ENCODE measurements at places on chromosomes 11 and 22.
A peak's percentile ranks its signal among the peaks of the same experiment; 100 is the strongest.

GRCh38 chr11:111554532-111554931 is 14.0 kb downstream of the LAYN start:
- no peak for DNase-seq

DNA sequence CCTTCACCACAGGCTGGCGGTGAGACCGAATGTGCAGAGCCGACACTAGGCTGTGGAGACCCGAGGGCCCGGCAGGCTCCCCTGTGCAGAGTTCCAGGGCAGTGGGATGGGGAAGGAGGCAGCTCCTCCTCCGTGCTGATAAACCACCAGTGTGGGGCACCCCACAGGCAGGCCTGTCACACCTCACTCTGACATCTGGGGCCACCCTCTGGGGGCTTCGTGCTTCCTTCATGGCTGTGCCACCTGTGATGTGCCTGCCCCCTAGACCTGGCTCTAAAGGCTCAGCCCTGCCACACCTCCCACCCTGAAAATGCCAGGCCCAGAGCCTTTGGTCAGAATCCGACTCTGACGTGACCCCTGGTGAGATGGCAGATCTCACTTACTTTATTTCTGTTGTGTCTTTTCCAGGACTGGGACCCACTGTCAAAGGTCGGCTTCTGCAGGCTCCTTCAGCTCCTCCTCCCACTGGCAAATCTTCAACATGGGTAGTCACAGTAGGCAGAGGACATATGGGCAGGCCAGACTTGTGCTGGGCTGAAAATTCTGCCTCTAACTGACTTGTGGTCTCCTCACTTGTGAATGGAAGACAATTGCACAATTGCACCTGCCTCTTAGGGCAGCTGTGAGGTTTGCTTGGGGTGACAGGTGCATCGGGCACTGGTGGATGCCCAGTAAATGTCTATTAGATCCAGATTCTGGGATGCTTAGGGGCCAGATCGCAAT is 46.2 kb upstream of the TSKU start:
- no peak for DNase-seq

- peak; percentile 46 for DNase-seq
These were observed 77.7 kb downstream of the ME3 start for GRCh38 chr11:86594746-86595145.

DNA sequence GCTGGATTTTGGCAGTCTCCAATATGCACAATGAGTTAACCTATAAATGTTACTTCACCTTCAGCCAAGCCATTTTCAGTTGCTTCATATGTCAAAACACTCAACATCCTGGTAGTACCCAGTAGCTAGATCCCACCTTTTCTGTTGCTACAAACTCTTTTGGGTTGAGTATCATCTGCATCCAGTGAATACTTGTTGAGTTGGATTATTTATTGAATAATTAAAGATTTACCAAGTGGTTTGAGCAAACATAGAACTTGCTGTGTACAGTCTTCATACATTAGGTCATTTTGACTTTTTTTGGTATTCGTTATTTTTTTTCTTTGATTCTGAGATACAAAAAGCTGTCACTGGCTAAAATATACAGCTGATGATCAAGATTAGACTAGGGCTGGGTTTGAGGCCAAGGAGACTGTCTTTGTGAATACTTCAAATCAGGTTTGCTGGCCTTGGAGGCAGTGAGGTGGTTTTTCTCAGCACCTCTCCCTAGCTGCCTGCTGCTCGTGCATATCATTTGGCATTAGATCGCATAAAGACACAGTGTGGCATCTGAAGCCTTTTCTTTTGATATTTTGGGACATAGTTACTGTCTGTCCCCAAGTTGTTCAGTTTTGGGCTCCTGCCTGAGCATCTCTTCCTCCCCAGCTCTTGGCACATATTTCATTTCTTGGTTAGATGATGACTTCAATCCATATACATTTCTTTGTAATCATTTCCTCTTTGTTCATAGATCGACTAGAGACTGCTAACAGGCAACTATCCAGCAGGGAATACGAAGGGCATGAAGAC is 62.8 kb downstream of the AMOTL1 start:
- DNase-seq, result peak; percentile 8

DNA sequence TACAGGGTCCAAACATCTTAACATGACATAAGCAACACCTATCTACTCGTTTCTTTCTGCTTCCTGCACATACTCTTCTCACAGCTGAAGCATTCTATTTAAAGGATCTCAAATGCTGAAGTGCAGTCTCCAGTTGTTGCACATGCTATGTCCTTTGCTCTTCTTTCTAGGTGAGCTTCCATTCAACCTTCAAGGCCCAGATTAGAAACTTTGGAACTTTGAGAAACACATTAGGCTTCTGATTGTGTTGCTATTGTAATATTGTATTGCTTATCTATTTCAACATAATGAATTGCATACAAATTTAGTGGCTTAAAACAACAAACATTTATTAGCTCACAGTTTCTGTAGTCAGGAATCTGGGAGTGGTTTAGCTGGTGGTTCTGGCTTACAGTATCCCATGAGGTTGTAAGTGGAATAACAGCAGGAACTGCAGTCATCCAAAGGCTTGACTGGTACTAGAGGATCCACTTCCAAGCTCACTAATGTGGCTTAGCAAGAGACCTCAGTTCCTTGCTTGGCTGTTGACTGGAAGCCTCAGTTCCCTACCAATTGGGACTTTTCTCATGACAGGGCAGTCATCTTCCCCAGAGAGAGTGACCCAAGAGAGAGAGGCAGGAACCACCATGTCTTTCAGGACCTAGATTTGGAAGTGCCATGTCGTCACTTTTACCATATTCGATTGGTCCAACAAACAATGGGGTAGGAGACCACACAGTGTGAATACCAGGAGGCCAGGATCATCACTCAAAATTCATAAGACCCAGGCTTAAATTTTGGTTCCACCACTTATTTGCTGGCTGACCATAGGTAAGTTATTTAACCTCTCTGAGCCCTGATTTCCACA is 27.2 kb upstream of the RASSF10 start:
- DNase-seq, result peak; percentile 12

- DNase-seq, result peak; percentile 57
These were observed 772 bp downstream of the SLC25A45 start for GRCh38 chr11:65381716-65382032.

DNA sequence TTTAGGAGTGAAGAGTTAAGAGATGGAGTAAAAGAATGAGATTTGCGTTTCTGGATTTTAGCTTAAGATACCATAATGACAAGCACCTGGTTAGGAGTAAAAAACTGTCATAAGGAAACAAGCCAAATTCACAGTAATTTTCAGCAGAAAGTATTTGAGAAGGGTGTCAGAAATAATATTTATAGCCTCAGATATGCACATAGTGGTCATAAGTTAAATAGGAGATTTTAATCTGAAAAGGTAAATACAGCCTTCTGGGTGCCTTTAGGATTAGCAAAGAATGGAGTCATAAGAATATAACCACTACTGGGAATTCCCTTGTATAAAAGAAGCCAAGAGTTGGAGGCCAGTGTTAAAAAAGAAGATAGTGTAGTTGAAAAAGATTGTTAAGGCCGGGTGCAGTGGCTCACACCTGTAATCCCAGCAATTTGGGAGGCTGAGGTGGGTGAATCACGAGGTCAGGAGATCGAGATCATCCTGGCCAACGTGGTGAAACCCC is 160.1 kb downstream of the SWAP70 start:
- no peak for DNase-seq

GRCh38 chr11:107840129-107840484 is 18.5 kb downstream of the SLC35F2 start:
- no peak for DNase-seq

GRCh38 chr22:33909911-33910310 is 10.4 kb downstream of the LARGE1 start:
- no peak for DNase-seq

DNA sequence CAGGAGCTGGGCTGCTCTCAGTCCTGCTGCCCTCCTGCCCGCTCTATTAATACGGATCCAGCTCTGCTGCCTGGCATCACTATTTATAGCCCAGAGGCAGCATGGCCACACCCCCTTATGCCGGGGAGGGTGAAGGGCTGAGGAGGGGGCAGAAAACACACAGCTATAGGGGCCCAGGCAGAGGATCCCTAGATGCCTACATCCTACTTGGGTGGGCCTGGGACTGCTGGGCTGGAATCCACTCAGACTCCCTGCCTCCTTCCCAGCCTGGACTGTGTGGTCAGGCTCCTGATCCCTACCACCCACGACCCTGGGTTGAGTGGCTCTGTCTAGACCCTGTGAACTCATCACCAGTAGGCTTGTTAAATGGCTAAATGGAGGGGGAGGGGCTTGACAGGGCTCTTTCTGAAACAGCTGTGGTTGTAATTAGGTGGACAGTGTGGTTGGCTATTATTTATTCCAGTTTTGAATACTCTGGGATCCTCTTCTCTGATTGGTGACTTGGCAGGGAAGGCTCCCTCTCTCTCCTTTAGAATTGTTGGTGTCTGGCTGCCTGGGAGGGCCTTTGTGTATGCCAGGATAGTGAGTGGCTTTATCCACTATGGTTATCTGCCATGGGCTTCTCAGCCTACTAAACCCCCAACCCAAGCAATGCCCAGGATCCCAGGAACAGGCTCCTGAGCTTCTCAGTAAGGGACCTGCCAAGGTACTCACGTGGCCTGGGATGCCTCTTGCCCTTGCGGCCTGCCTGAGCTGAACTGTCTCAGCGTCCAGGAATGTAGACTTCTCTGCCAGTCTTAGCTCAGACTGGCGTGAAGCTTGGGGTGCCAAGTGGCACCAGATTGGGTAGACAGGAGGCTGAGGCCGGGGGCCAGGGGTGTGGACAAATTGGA is 15.2 kb downstream of the PHLDB1 start:
- DNase-seq, result peak; percentile 90

- peak; percentile 71 for DNase-seq
These were observed at the start of gene SCN3B for GRCh38 chr11:123654566-123655081. Gene SCN3B, minus strand, starts transcription at chr11:123654624. Its CDS starts 823 bp downstream, at chr11:123653801.

All from EL (cell line).